WTC11 (cell line): ENCODE measurements at places on chromosomes 5 and 9.

DNA sequence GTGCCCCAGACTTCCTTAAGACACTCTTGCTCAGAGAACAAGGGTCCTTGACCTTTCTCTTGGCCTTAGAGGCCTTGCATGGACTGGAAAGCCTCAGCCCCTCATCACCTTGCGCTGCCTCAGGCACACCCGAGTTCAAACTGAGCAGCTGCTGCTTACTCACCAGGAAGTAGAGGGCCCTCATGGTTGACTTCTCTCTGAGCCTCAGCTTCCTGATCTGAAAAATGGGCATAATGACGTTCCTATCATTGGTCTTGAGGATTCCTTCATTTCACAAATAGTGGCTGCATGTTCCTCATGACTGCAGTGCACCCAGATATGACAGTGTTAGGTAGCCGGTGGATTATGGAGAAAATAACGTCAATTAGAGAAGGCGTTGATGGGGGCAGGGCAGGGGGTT is 28.6 kb downstream of the IER5L start:
- no peak for DNase-seq

- no peak for DNase-seq
Observed at GRCh38 chr5:78805474-78806124, 157.0 kb upstream of the LHFPL2 start.

- DNase-seq: no peak
Observed at GRCh38 chr9:113673726-113674125, 202.4 kb upstream of the ZNF618 start.

GRCh38 chr5:117590944-117591343 is 1016.3 kb upstream of the SEMA6A start:
- DNase-seq: no peak

- no peak for DNase-seq
Observed at GRCh38 chr9:89483592-89484474, 14.1 kb downstream of the SEMA4D start.

GRCh38 chr5:10576790-10577189 is 12.9 kb downstream of the ANKRD33B start:
- no peak for DNase-seq

DNA sequence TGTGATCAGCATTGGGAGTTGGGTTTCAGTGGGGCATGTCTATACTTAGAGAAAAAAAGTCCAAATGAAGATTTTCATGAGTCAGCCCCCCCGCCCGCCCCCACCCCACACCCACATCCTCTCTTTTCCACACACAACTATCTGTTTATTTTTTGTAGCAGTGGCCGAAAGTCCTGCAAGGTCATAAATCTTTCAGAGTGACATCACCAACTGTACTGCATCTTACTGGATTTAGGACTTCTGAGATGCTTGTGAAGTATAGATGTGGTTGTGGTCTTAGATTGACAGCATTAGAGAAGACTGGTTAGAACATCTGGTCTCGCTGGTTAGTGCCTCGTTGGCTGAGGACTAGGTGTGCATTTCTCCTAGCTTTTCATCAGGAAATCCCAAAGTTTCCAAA is 7.3 kb upstream of the ROPN1L start:
- DNase-seq: no peak

- no peak for DNase-seq
Observed at GRCh38 chr5:138666226-138666742, 86.9 kb upstream of the CTNNA1 start.

DNA sequence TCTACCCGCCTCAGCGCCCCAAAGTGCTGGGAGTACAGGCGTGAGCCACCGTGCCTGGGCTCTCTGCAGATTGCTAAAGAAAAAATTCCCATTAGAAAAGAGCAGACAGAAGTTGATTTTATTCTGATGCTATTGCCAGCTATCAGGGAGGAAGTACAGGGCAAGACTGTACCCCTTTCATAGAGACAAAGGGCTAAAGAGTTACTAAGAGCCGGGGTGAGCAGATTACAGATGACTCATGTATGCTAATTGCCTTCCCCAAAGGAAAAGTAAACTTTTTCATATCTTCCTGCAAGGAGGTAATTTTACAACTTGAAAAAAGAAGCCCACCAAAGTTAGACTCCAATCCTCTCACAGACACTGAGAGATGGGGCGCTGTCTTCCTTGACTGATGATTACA is 42.3 kb upstream of the MCTP1 start:
- DNase-seq: no peak

GRCh38 chr5:178248750-178249149 is 16.1 kb upstream of the PHYKPL start:
- DNase-seq: no peak

GRCh38 chr9:6014670-6015270 is 654 bp downstream of the RANBP6 start:
- DNase-seq: no peak

GRCh38 chr5:132353486-132353995 is 16.0 kb upstream of the SLC22A5 start:
- DNase-seq: no peak

DNA sequence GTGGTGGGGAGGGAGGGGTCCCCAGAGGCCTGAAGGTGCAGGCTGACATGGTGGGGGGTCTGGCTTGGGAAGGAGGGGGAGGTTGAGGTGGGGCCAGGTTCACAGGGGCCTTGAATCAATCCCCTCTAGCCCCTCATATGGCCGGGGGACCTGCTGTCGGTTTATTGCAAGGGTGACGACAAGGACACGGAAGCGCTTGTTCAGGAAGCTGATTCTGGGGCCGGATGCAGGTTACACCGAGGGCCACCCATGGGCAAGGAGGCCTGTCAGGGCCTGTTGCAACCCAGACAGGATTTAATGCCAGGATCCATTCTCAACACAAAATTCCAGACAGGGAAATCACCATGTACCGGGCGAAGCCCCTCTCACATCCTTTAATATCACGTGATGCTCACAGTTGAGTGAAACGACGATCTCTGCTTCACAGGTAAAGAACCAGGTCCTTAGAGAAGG is 41.6 kb upstream of the SYNPO start:
- no peak for DNase-seq

DNA sequence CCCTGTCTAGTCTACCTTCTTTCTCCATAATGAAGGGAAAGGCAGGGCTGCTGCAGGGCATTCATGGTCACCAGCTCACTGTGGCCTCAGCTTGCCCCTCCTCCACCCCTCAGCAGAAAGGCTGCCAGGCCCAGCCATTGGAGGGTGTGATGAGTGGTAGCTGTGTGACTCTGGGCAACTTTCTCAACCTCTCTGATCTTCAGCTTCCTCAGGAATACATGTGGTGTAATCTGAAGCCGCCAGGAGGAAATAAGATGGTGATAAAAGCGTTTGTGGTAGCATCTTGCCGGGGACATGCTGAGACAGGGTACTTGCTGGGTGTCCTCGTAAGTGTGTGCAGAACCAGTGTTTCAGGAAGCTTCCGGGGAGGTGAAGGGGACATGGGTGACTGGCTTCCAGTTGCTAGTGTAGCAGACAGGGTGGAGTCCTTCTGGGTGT is 9.8 kb downstream of the CXCL14 start:
- DNase-seq: no peak

- no peak for DNase-seq
Observed at GRCh38 chr5:61019642-61020041, 74.6 kb downstream of the NDUFAF2 start.

- no peak for DNase-seq
Observed at GRCh38 chr5:490116-491106, 33.8 kb downstream of the SLC9A3 start.

DNA sequence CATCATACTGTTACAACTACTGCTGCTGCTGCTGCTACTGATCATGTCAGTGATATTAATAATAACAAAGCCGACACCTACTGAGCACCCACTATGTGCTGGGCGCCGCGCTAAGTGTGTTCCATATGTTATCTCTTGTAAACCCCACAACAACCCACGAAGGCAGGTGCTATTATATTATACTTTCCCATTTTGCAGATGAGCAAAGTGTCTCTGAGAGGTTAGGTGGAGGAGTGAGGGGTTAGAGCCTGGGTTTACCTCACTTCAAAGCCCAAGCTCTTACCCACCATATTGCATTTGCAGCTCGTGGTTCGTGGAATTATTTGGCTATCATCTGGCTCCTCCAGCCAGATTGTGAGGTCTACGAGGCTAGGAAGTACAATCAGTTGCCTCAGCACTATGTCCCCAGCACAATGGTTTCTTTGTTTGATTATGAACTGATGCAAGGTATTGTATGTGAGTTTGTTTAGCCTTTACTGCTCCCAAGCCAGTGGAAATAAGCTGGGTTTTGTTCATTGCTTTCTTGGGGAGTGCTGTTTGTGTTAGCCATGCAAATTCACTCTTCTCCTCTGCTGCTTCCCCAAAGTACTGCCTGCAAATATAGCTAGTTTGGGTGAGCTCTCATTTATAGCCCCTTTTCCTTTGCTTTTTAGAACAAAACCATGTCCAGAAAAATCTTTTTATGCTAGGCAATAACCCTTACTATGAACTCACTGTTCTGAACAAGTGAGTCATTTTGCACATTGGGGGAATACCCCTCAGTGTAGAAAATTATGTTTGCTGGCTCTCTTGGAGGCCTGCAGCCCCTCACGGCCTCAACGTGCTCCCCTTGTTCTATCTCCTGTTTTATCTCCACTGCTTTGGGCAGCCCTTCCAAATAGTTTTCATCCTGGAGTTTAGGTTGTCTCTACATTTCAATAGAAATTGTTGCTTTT is 47.9 kb downstream of the ALG2 start:
- DNase-seq: no peak

DNA sequence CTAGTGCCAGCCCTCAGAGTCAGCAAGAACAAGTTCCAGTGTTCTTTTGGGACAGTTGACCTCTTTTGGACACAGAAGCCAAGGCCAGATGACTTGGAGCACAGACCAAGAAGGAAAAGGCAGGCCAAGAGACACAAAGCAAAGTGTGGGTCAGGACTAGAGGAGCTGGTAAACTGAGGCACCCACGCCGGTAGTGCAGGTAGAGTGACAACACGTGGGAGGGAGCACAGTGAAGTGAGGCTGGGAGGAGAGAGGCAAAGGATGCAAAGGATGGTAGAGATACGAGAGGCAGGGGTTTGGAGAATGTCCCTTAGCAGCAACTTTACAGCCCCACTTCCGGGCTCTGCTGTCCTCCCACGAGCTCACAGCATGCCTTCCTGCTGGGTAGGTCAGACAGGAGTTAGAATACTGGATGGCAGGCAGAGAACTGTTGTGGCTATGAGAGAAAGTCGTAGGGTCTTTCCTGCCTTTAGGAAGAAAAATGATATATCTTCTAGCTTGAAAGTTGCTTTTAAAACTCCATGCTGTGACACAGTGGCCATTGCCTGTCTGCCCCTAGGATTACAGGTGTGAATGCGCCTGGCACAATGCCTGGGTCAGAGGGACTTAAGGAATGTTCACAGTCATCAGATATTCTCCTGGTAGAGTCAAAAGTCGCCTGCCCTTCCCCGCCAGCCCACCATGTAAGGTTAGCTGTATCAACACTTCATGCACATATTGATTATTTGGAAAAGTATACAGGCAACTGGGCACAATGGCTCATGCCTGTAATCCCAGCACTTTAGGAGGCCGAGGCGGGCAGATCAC is 97.9 kb downstream of the PDE8B start:
- DNase-seq: no peak

DNA sequence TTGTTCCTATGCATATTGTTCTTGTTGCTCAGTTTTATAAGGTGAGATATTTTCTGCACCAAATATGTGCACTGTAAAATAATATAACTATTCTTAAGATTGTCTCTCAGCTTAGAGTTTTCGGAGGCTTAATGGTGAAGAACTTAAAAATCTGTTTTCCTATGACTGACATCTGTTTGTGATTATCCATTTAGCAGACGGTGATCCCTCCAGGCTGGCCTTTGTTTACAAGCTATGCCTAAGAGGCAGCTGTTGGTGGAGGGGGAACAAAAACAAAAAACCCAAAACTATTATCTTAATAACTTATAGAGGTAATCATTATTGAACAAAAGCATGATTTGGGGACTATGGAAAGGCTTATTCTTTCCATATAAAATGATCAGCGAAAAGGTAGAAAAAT is 658 bp downstream of the PDCD1LG2 start:
- DNase-seq: no peak

DNA sequence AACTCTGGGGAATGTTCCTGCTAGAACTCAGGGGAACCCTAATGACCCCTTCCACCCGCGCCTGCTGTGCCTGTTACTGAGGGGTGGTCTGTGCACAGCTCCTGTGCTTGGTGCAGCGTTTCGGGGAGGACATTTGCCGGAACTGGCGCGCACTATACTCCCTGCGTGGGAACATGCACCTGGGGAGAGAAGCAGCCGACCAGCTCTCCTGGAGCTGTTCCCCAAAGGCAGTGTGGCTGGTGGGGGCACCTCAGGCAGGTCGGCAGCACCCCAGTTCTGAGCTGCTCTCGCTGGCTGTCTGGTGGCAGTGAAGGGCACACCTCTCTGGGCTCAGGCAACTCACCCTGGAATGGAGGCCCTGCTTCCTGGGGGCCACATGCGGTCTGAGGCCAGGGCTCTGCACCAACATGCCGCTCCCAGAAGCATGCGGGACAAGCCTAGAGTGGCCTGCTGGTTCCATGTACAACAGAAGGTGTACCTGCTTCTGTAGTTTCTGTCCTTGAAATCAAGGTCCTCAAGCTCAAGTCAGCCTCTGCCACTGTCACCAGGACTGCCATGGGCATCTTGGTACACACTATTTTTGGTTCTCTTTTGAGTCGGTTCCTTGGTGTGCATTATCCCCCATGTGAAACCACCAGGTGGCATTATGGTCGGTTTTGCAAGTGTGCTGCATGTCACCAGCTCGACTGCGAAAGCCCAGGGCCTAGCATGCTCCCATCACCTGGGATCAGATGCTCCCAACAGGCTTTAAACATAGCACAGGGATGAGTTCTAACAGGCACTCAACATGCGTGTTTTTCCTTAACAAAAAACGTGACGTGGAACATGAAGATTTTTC is 7.8 kb upstream of the MRNIP start:
- DNase-seq: no peak

DNA sequence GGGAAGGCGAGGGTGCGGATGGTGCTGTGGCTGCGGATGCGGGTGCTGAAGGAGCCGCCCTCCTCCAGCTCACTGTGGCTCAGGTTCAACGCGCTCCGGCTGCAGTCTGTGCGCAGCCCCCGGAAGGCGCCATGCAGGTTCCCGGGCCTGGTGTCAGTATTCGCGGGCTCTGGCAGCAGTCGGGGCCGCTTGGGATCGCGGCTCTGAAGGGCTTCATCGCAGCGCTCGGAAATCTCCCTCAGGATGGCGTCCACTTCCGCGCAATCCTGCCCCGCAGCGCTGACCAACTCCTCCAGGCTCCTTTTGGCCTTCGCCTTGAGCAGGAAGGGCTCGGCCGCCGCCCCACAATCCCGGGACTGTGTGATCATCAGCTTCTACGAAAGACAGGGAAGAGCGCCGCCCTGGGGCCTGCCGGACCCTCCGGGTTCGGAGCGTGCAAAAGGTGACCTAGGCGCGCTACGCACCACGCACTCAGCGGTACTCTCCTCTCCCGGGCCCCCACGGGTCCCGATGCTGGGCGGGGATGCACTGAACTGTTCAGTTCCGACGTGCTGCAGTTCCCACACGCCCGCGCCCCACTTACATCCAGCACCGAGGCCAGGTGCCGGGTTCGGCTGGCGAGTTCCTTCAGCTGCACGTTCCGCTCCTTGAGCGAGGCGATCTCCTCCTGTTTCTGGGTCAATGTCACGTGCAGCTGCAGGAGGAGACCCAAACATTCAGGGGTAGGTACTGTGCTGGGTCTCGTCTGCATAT is 6.5 kb downstream of the MCIDAS start:
- peak; percentile 73 for DNase-seq
